ENCODE measurements at places on chromosomes 7 and 10.

- no peak for DNase-seq
Observed at GRCh38 chr10:69963178-69963834, 89.3 kb upstream of the MACROH2A2 start.

GRCh38 chr7:24025094-24025493, 258.9 kb upstream of the NPY start:
- no peak for DNase-seq

GRCh38 chr7:26535483-26536007, 243.9 kb downstream of the SNX10 start:
- DNase-seq = no peak

DNA sequence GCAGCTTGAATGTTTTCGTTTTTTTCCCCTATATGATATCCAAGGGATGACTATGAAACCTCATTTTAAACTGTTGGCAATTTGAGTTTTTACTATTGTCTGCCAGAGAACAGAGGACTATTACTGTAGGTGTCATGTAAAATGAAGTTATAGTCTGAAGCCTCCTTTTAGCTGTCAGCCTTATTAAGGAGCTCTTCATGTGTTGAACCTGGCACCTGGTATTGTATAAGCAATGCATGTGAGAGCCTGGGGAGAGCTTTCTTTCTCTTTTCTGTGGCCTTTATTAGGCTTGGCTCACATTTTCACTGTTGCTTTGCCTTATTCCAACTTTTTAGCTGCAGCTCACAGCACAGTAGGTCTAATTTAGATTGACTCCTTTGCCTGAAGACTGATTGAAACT, 119.1 kb upstream of the FOXP2 start:
- DNase-seq = no peak

GRCh38 chr7:152709287-152710152, 33.6 kb upstream of the XRCC2 start:
- no peak for DNase-seq

- DNase-seq = no peak
Observed at GRCh38 chr7:42452356-42452755, 215.3 kb upstream of the GLI3 start.

DNA sequence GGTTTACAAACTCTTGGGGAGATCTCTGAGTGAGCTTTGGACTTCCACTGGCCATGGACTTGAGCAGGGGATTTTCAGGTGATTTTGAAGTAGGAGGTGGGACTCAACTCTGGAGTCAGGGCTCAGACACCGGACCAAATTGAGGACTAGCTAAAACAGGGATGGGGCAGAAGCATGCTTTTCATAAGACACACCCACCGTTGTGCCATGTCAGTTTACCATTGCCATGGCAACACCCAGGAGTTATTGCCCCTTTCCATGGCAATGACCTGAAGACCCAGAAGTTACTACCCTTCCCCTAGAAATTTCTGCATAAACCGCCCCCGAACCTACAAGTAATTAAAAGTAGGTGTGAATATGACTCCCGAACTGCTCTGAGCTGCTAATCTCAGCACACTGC, 320.7 kb downstream of the GRID1 start:
- no peak for DNase-seq

- no peak for DNase-seq
Observed at GRCh38 chr10:43197834-43198681, 59.8 kb downstream of the CSGALNACT2 start.

DNA sequence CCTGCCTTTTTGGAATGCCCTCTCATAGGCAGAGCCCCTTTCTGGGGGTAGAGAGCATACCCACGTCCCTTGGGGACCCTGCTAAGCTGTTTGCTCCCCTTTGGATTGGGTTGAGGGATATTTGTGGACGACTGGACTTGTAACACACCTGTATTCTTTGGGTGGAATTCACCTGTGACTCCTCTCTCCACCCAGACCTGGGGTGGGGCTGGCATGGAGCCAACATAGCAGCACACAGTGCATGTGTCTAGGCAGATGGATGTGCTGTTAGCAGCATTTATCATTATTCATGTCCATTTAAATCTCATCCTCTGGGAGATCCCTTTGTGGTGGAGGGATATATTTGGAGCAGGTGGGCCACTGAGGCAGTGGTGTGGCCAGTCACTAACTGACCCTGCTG, 51.0 kb downstream of the CDH23 start:
- DNase-seq = no peak

GRCh38 chr7:77812290-77812685, 13.7 kb downstream of the PHTF2 start:
- DNase-seq = no peak

DNA sequence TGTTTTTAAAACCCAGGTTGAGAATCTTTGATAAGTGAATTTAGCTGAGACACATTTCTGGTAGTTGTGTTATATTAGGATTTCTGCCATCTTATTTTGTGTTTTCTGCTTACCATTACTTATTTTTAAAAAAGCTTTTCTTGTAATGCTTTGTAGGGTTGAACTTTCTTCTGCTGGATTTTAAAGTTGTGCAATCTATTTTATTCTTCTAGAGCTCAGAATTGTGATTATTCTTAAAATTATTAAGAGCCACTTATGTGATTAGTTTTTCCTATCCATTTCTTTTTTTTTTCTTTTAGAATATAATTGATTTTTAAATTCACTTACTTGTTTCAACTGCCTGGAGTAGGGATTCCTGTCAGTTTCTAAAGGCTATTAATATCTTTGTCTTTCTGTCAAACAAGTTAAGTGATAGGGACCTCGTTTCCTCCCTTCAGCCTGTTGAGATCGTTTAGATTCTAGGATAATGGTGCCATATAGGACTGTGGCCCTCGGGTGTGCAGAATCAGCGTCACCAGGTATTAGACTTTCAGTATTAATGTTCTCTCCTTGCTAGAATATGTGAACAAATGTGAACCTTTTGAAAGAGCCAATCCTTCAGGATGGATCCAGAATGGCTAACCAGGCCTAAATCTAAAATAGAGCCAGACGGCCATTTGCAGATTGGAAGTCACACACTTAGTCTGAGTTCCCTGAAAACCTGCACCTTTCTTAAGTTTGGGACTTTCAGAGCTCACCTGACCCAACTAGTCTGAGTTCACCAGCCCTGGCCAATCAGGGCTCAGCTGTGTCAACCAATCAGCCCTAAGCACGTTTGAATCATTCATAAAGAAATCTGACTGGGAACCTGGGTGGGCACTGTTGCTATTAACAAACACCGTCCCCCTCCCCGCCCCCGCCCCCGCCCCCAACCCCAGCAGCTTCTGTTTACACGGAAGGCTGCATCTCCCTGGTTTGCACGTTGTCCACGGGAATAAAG, 26.2 kb downstream of the CUX1 start:
- no peak for DNase-seq

- no peak for DNase-seq
Observed at GRCh38 chr7:55120501-55121198, 101.8 kb downstream of the EGFR start.

- DNase-seq = no peak
Observed at GRCh38 chr7:111256391-111256790, 165.5 kb downstream of the LRRN3 start.

DNA sequence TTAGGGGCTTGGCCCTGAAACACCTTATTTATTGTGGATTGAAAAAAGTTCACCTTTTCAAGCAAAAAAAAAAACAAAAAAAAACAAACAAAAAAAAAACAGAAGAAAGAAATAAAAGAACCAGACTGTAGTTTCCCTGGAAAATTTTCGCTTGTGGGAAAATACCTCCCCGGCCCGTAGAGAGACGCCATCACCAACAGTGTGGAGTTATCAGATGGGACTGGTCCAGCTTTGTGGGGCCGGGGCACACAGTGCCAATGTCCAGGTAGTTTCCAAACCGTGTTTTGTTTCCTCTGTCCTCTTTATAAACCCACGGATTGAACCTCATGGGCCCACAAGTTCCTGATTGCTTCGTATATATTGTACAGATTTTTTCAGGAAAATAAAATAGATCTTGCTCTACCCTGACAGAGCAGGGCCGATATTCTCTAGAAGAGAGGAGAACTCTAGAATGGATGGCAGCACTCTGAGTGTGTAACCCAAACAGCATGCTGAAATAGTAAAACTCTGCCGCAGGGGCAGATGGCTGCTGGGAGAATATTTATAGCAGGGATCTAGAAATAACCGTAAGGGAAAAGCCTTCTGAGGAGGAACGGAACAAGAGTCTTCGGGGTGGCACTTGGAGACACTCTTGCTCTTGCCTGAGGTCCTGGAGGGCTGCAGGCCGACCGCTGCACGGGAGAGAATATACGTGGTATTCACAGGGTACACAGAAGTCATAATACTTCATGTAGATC, 241.0 kb downstream of the FRMD4A start:
- no peak for DNase-seq

DNA sequence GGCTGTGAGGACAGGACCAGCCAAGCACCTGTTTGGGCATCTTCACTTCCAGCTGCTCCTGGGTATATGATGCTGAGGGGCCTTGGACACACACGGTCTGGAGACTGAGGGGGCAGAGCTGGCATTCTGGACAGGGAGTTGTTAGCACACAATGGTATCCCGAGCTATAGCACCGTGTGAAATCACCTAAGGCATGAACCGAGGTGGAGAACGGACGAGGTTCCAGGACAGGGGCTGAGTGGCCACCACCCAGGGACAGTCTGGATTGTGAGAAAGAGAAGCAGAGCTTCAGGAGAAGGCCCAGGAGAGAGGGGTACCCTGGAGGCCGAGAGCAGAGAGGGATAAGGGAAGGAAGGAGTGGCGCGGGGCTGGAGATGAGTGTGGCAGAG, 571.8 kb downstream of the TCERG1L start:
- DNase-seq = no peak

DNA sequence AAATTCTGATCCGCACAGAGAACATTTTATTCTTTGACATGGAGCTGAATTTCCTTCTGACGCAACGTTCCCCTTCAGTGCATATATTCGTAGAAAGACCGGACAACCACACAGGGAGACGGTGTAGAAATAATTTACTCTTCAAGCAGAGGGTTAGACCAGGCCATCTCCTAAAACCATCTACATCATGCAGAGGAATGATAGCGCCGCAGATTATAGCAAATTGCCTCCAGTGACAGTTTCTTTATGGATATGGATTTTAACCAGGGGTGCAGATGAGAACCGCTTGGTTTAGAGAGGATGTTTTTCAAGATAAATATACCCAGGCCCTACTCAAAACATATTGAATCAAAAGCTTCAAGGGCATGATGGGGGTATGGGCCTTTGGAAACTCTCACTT, 759.3 kb upstream of the AUTS2 start:
- DNase-seq = no peak

DNA sequence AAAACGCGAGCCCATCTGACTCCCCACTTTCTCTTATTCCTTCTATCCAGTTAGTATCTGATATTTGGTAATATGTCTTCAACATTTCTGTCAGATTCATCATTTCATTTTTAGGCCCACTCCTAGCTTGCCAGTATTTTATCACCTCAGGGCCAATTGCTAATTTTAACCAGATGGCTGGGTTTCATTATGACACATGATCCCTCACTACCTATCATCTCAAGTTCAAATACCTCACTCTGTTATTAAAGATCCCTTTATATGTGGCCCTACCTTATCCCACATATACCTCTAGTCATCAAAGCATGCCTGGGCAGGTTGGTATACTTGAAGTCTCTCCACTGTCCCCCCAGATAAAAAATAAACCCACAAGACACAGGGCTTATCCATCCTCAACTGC, 104.9 kb downstream of the RNLS start:
- DNase-seq = no peak

DNA sequence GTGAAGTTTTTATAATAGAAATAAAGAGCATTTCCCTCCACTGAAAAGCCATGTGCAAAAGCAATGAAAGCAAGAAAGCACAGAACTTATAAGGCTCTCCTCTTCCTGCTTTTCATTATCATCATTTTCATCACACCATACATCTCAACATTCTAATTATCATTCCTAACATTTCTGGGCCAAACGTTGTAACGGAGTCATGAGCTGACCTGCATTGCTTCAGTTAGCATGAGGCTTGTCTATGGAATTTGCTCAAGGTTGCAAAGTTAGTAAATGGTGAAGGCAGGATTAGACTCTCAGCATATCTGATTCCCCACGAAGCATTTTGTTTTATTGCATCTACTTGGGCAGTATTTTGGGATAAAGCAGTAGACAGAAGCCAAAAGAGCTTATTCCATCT, 11.4 kb downstream of the SCIN start:
- DNase-seq = no peak

GRCh38 chr7:129950933-129951225, 1.9 kb downstream of the UBE2H start:
- no peak for DNase-seq

DNA sequence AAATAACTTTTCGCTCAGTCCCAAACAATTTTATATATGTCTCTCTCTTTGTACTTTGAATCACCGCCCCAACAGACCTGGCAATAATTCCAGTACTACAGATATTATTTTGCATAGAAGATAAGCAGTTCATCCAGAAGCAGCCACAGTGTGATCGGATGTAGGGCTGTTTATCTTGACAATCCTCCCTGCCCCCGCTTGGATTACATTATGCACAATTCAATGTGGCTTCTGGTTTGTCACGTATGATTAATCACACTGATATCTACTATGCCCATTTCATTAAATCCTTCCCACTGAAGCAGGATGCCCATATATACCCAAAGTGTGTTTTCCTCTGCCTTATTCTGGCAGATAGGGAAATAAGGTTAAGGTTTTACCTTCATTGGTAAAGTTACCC, 115.2 kb downstream of the PDE1C start:
- DNase-seq = no peak

- no peak for DNase-seq
Observed at GRCh38 chr10:133079836-133080682, 7.7 kb upstream of the ADGRA1 start.

DNA sequence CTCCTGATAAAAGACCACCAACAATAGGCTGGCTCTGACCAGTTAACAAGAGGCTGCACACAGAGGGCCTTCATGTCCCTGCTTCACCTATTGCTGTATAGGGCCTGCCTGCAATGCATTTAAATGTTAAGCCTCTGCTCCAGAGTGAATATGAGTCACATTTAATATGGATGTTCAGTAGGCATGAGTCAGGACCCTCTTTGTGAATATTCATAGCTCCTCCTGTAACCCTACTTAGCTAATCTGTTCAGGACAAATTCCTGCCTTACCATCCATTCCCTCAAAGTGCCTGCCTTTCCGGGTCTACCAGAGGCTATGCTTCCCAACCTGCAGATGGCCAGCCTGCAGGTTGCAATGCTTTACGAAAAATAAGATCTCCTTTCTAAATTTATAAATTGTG, 32.5 kb downstream of the ARHGAP22 start:
- no peak for DNase-seq

GRCh38 chr7:33444511-33444910, 315.1 kb downstream of the BBS9 start:
- DNase-seq = no peak

DNA sequence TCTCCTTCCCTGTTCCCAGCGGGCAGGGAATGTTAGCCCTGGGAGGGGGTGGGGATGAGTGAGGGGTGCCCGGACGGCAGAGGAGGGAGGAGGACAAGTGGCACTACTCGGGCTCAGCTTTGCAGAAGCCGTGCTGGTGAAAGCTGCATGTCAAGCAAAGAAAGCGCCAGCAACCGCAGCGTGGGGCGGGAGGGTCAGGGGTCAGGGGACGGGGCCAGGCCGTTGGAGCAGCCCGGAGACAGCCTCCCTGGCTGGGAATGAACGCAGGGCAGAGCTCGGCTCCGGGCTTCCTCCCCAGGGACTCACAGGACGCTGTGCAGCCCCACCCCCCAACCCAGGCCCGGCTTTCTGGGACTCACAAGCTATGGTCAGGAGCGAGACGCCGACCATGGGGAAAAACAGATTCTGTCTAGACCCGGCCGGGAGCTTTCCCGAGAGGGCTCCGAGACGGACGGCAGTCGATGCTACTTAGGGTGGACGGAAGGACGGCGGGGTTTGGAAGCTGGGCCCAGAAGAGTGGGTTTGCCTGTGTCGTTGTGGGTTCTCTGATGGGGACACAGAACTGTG, 113.4 kb downstream of the VIPR2 start:
- DNase-seq = no peak

- DNase-seq = no peak
Observed at GRCh38 chr10:80520661-80521470, 16.8 kb upstream of the SH2D4B start.
